ENCODE measurements at places on chromosomes 1 and 21.

DNA sequence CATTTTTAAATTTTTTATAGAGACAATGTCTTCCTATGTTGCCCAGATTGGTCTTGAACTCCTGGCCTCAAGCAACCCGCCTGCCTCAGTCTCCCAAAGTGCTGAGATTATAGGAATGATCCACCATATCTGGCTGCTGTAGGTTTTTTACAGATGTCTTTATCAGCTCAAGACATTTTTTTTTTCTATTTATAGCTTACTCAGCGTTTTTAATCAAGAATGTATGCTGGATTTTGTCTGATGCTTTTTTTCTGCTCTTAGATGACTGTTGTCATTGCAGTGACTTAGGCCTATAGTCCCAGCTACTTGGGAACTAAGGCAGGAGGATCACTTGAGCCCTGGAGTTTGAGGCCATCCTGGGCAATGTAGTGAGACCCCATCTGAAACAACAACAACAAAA, 72.5 kb downstream of the POFUT2 start:
- DNase-seq: no peak

DNA sequence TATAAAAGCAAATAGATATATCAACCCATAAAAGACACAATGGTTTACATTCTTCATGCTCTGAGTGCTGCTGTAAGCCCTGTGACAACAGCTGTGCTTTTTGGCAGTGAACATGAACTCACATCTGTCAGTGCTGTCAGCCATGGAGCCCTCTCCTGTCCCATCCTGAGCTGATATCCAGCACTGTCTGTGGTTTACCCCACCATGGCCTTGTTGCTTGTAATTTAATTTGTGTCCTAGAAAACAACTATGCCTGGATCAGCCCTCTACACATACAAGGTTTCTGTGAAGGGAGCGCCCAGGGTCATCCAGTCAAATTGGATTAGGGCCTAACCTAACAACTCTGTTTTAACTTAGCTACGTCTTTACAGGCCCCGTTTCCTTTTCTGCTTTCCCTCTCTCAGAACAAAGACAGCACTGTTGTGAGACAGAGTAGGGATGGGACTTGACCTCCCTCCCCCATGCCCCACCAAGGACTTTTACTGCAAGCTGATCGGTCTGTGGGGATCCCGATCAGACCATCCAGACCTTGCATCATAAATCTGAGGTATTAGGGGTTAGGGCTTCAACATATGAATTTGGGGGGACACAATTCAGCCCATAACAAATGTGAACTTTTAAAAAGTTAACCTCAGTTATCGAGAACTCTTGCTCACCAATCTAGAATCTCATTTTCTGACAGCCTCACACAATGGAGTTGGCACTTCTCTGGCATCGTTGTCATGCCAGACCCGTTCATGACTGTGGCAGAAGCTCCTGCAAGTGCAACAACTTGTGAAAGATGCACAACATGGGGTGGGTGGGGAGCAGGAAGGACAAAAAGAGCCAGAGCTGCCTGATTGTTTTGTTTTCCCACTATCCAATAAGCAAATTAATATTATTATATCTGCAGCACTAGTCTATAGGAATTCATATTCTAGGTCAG, 16.4 kb upstream of the SLC44A3 start:
- DNase-seq: no peak

DNA sequence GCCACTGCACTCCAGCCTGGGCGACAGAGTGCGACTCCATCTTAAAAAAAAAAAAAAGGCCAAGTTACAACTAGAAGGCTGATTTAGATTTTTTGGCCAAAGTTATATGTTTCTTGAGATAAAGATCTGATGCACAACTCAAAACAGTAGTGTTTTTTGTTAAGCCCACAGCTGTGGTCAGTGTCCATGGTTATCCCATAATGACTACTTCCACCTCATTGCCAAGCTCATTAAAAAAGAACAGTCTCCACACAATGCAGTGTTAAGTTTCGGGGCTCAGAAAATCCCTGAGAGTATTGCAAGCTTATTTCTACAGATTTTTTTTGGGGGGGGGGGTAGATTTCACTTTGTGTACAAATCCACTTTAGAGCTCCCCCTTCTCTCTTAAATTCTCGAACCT, 120.5 kb downstream of the RUNX1 start:
- DNase-seq: no peak

DNA sequence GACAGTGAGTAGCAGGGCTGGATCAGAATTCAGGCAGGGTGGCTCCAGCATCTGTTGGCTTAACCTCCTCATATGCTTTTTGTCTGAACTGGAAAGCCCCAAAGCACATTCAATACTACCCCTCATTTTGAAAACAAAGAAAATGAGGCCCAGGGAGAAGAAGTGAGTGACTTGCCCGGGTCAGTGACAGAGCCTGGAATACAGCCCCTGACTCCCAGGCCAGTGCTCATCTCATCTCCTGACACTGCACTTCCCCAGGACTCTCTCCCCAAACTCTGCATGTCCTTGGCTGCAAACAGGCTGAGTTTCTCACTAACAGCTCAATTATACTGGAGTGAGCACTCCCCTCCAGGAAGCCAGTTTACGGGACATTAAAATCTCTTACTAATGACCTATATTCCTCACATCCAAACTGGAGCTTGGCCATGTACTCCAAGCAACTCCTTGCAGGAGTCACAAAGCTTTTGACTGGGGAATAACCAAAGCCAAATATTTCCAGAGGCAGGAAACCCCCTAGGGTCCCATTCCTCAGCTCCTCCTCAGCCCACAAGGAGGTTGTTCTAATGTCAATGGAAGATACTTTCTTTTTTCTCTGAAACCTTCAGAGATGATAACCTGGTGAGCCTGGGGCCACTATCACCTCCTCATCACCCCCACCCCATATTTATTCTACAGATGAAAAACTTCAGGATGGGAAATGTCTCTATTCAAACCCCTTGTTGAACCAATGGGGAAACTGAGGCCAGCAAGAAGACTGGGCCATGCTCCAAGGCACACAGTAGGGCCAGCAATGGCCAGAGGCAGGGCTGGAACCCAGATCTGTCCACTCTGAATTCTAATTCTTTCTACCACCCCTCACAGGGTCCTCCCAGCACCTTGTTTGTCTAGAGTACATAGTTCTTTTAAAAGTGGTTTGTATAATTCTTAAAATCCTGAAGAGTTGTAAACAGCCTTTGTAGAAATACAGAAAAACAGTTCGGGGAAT, 127.0 kb downstream of the PLPP3 start:
- DNase-seq: no peak
